Immature natural killer cell (primary cell): ENCODE measurements at places on chromosomes 2 and 18. TPM values are rescaled to one million over a fixed set of nuclear protein-coding genes. Genes with fewer than 3 reads are reported as not detected.

The NDC80 gene
- polyA plus RNA-seq: 1.6 TPM

The GBX2 gene
- polyA plus RNA-seq: not detected

The CREB1 gene
- 59.4 TPM for polyA plus RNA-seq

The ARHGAP25 gene
- 117 TPM for polyA plus RNA-seq

GRCh38 chr2:96866986-96867755, 2.7 kb downstream of the SEMA4C start:
- H3K36me3 ChIP-seq: peaks cover 6% of the 10 kb centered on the region
- peaks cover 47% of the 10 kb centered on the region for H3K4me1 ChIP-seq
- H3K27ac ChIP-seq: peak overlapping the region; percentile 93
- peak; percentile 20 for DNase-seq
- peaks cover 5% of the 10 kb centered on the region for H3K27me3 ChIP-seq
- H3K4me3 ChIP-seq: peak overlapping the region; percentile 93

GRCh38 chr18:37964885-37965571, 399.4 kb upstream of the CELF4 start:
- no peak overlapping the region for H3K27ac ChIP-seq
- DNase-seq: no peak
- no peaks in the 10 kb centered on the region for H3K36me3 ChIP-seq
- no peaks in the 10 kb centered on the region for H3K4me1 ChIP-seq

- no peak overlapping the region for H3K4me3 ChIP-seq
- H3K36me3 ChIP-seq: no peaks in the 10 kb centered on the region
- peaks cover 2% of the 10 kb centered on the region for H3K27me3 ChIP-seq
- no peak for DNase-seq
- no peaks in the 10 kb centered on the region for H3K4me1 ChIP-seq
Measured at GRCh38 chr2:126790987-126791780, 107.5 kb upstream of the TEX51 start.

- no peak overlapping the region for H3K27ac ChIP-seq
- H3K27me3 ChIP-seq: peaks cover 7% of the 10 kb centered on the region
- no peak overlapping the region for H3K4me3 ChIP-seq
- H3K4me1 ChIP-seq: no peaks in the 10 kb centered on the region
- DNase-seq: no peak
Measured at GRCh38 chr2:127609818-127610217, 36.1 kb upstream of the GPR17 start.

- peaks cover 3% of the 10 kb centered on the region for H3K27me3 ChIP-seq
- H3K4me3 ChIP-seq: no peak overlapping the region
- no peak for DNase-seq
- H3K36me3 ChIP-seq: no peaks in the 10 kb centered on the region
Measured at GRCh38 chr2:152432206-152432653, 97.3 kb downstream of the FMNL2 start.

DNA sequence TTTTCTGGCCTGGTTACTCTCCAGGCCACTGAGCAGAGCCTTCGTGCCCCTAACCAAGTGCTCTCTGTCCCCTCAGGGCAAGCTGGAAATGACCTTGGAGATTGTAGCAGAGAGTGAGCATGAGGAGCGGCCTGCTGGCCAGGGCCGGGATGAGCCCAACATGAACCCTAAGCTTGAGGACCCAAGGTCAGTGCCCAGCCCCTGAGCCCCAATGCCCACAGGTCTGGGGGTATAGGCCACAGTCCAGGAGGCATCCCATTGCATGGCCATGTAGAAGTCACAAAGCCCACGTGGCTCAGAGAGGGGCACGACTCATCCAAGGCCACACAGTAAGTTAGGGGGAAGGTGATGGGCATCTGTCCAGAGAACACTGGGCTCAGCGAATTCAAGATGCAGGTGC, 227.6 kb downstream of the DYSF start:
- no peak overlapping the region for H3K4me3 ChIP-seq
- no peak overlapping the region for H3K27ac ChIP-seq
- no peaks in the 10 kb centered on the region for H3K4me1 ChIP-seq
- no peak for DNase-seq

- peak overlapping the region; percentile 24 for H3K27ac ChIP-seq
- peaks cover 5% of the 10 kb centered on the region for H3K36me3 ChIP-seq
- DNase-seq: no peak
- no peak overlapping the region for H3K4me3 ChIP-seq
Measured at GRCh38 chr18:62164855-62165487, 21.9 kb downstream of the PIGN start.

GRCh38 chr2:66843847-66844246, 408.9 kb downstream of the MEIS1 start:
- no peak overlapping the region for H3K27ac ChIP-seq
- no peak for DNase-seq
- H3K36me3 ChIP-seq: no peaks in the 10 kb centered on the region
- H3K4me3 ChIP-seq: no peak overlapping the region

DNA sequence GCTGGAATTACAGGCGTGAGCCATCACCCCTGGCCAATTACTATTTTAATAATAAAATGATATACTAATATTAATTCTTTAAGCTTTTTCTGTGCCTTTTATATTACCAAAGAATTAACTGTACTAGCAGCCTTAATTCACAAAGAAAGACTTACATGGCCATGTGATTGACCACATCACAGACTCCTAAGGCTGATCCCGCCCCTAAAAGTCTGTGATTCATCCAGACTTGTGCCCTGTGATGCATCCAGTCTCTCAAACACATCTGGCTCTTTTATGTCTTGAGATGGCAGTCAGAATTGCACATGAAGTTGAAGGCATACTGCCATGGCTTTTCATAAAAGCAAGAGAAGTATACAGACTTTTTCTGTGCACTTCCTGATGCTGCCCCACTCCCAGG, 91.7 kb downstream of the DTNA start:
- no peak for DNase-seq
- H3K4me1 ChIP-seq: peaks cover 20% of the 10 kb centered on the region
- no peak overlapping the region for H3K27ac ChIP-seq
- no peaks in the 10 kb centered on the region for H3K36me3 ChIP-seq
